ENCODE measurements at places on chromosomes 6 and 20.

- no peak for DNase-seq
These were observed 49.4 kb upstream of the NOX3 start for GRCh38 chr6:155504848-155505607.

DNA sequence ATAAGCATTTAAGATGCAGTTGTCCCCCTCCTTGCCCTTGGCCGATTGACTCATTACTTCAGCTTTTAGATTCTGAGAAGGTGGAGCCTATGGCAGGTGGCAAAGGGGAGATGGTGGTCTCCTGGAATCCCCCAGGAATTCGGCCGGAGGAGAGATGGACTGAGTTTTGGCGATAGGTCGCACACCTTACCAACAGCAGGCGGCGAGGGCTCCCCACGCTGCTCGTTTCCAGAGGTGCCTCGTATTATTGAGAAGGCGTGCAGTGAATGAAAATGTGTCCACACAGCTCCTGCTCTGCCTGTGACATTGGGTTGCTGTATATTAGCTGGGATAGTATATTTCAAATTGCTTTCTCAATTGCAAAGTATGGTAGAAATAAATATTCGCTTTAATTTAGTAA, 224.5 kb downstream of the ARID1B start:
- no peak for DNase-seq

DNA sequence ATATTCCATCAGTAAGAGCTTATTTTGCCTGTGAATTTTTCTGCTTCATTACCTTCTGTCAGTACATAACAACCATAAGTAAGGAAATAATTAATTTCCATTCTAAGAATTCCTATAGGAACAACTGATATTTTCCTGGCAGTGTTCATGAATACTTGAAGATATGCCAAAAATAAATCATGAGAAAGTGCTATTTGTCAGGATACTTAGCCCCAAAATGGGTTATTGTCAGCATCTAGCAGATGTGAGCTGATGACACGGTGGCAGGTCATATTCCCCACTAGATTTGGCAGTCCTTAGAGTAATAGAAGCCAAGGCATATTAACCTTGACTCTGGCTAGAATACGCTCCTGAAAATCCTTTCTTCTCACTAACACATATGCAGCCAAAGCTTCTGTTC, 43.2 kb upstream of the CRISP1 start:
- DNase-seq, result no peak

DNA sequence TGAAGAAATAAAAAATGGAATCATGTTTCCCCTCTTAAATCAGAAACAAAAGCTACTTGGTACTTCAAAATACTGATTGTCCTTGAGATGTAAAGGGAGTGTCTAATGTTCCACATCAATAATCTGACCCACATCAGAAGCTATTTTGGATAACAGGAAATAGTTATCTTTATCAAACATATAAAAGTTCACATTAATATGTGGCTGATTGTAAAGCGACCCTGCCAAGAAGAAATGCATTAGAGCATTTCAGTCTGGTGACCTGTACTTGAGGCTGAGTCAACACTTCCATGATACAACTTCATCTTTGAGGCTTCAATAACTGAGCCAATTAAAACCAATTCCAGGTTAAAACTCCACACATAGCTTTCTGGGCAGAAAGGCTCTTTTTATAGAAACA, 31.8 kb downstream of the SYNE1 start:
- DNase-seq, result no peak

GRCh38 chr20:29750268-29750899, 1507.1 kb upstream of the DEFB115 start:
- DNase-seq, result no peak

GRCh38 chr6:31450751-31451150, 47.2 kb upstream of the MICB start:
- peak; percentile 40 for DNase-seq

DNA sequence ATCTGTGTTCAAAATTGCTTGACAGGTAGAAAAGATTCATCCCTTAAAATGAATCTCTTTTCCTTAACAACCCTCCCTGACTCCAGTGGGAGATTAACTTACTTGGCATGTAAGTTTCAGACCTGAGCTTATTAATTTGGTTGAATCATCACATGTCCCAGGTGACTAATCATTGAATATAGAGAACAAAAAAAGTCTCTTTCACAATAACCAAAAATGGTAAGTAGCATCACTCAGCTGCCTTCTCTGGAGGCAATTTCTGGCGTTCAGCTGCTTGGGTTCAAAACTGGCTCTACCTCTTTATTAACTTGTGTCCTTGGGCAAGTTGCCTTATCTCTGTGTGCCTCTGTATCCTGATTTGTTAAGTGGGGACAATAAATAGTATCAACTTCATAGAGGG, 2.9 kb downstream of the C6orf141 start:
- no peak for DNase-seq

- DNase-seq, result no peak
These were observed 230.6 kb downstream of the TMEM242 start for GRCh38 chr6:157092736-157093135.
